Stimulated activated CD8-positive, alpha-beta memory T cell treated with anti-CD3 and anti-CD28 coated beads, Interleukin-4, amount 100 ng/mL, for 48 hours (primary cell): ENCODE measurements at places on chromosomes 1 and 21.

- DNase-seq, result no peak
Measured at GRCh38 chr1:33370301-33370700, 49.4 kb upstream of the A3GALT2 start.

DNA sequence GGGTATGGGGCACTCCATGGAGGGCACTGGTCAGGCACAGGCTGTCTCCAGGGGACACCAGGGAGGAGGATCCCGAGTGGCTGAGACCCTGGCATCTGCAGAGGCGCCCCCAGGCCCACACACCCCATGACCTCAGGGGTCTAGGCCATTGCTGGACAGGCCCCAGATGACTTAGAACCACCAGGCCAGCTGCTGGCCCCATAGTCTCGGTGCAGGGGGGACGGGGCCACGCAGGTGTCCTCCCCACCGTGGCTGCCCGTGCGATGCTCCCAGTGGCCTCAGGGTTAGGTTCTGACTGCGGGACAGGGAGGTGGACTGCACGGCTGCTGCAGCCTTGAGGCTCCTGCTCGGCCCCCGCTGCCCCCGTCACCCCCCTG lies 44.0 kb downstream of the MORN1 start:
- no peak for DNase-seq

DNA sequence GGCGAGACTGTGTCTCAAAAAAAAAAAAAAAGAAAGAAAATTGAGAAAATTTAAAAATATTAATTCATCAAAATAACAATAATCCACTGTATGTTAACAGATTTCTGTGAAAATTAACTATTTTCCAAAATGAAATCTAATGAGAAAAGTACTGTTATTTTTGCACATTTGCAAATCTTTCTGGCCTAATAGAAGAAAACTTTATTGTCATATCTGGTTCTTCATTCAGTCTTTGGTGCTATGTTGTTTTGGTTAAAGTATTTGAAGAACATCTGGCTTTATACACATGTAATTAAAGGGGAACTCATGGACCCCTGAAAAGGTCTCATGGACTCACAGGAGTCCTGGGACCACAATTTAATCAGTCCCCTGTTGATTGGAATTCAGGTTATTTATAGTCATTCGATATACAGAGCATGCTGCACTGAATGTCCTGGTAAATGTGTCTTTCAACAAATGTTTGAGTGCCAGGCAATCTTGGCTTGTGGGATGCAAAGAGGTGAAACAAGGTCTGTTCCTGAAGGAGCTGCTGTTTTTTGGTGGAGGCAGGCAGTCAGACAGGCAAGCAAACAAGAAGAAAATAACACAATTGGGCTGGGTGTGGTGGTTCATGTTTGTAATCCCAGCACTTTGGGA lies 9.0 kb downstream of the AK4 start:
- DNase-seq, result no peak

- no peak for DNase-seq
Measured at GRCh38 chr1:158931055-158931737, at the start of gene PYHIN1. PYHIN1 (plus strand) TSS chr1:158931552; CDS start chr1:158936911, 5,359 bp downstream.

DNA sequence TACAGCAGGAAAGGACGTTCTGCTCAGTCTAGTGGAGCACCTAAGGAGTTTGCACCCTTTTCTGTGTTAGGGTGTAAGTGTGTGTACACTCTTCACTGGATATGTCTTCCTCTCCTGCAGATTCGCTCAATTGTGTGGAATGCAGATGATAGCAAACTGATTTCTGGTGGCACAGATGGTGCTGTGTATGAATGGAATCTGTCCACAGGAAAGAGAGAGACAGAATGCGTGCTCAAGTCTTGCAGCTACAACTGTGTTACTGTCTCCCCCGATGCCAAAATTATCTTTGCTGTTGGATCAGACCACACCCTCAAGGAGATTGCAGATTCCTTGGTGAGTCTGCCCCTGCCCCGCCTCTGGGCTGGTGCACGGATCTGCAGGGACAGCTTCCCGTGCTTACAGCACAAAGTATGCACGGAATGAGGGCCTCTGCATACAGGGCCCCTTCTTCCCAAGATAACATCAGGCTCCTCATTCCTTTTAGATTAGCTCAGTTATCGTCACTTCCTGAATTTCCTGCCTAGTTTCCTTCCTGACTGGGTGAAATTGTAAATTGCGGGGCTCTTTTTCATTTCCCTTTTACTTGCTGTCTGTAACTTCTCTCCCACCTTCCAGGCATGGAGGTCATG lies 34.6 kb downstream of the CFAP57 start:
- no peak for DNase-seq

GRCh38 chr1:17584539-17584938 lies 45.0 kb downstream of the ARHGEF10L start:
- DNase-seq, result no peak

DNA sequence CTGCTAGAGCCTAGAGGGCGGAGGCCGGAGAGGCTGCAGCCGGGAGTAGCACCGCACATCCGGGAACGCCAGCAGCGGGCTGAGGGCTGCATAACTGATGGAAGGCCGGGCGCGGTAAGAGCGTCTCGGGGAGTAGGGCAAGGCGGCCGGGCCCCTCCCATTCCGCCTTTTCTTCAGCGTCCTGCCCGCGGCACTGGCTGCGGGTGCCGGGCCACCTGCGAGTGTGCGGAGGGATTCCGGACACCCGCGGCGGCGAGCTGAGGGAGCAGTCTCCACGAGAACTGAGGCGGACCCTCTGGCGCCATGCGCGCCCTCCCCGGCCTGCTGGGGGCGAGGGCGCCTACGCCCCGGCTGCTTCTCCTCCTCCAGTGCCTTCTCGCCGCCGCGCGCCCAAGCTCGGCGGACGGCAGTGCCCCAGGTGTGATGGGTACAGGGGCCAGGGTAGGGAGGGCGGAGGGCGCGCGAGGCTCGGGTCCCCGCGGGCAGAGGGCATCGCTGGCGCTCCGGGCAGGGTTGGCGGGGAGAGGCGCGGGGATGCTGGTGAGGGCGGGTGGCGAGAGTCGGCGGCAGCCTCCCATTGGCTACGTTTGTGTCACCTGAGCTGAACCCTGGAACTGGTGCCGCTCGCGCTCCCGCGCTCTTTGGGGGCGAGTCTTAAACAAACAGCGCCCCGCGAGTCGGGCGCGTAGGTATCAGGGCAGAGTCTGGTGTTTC lies 334.4 kb downstream of the SRGAP2C start:
- peak; percentile 89 for DNase-seq

DNA sequence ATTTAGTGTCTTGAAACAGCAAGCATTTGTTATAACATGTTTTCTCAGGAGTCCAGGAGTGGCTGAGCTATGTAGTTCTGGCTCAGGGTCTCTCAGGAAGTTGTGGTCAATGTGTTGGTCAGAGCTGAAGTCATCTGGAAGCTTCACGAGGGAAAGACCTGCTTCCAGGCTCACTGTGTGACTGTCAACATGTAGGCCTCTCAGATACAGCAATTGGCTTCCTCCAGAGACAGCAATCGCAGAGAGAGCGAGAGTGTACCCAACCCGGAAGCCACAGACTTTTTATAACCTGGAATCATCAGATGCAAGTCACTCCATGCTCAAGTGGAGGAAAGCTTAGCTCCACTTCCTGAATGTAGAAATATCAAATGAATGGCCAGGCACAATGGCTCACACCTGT lies 40.9 kb downstream of the TNFRSF9 start:
- DNase-seq, result no peak

- no peak for DNase-seq
Measured at GRCh38 chr1:93779540-93780165, 98.0 kb upstream of the BCAR3 start.

DNA sequence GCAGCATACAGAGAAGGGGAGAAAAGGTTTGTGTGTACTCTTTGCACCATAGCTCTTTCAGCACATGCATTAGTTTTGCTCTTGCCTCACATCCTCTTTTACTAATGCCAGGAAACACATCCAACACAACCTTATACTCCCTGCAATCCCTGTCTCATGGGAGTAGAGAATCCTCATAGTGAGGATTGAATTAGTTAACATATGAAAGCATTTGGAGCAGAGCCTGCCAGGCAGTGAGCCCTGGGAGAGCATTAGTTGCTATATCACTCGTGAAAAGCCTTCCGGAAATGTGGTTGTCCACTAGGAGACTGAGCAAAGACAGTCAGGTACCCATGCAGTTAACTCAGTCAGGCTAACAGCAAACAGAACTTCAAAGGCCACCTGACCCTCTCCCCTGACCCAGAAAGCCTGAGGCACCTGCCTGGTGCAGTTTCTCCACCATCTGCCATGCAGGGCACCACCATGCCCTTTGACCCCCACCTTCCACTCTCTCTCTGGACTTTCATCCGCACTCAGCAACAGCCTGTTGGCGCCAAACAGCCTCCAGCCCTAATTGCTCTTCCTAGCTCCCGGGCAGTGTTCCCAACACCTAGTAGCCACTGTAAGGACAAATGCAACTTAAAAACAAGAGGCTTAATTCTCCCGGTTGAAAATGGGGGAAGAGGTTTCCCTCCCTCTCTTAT lies 14.9 kb upstream of the AGT start:
- DNase-seq, result no peak

DNA sequence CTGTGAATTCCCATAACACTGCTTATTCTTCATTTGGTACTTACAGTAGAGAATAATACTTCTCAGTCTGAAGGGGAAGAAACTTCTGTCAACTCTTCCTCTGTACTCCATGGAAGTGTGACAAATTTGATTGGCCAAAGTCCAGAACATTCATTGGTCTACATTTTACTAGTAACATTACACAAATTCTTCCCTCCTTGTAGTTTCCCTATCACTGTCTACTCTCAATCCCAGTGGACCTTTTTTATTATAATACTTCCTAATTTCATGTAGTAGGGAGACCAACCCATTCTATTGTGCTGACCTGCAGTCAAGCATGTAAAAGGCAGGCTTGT lies 74.7 kb downstream of the ALG6 start:
- no peak for DNase-seq

- no peak for DNase-seq
Measured at GRCh38 chr1:43937179-43937865, 3.7 kb downstream of the ARTN start.

- DNase-seq, result peak; percentile 52
Measured at GRCh38 chr1:192516776-192517297, 58.7 kb upstream of the RGS1 start.

DNA sequence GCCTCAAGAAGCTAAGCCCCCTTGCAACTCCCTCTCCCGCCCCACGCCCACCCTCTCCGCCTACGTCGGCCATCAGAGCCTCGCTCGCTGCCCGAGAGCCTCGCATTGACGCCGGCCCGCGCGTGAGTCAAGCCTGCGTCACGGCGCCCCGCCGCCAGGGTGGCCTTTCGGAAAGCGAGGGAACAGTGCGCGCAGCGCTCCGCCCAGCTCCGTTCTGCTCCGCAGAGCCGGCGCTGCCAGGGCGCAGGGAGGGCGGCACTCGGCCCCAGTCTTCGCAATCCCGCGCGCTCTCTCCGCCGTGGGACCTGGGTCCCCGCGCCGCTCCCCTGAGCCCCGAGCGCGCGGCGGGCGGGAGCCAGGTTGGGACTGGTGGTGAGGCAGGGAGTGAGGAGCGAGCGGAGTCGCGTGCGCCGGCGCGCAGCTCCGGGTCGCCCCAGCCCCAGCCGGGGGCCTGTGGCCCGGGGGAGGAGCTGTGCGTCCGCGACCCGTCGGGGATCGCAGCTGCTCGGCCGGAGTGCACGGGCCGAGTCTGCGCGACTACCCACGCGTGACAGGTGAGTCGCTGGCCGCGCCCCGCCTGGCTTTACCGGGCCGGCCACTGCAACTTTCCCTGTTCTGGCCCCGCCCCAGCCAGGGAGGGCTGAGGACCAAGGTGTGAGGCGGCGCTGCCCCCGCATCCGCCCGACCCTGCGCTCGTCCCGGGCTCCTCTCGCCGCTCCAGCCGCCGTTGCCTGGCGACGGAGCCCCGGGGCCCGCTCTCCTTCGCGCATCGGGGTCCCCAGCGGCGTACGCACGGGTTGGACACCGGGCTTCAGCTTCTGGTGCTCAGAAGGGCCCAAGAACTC lies at the start of gene SLC6A17:
Gene SLC6A17 (plus strand): TSS at position 165 of the 845 bp plus-strand sequence. CDS start 16,436 bp downstream, outside the sequence.
- peak; percentile 77 for DNase-seq

- peak; percentile 51 for DNase-seq
Measured at GRCh38 chr1:161139766-161140165, 7.3 kb upstream of the DEDD start.

DNA sequence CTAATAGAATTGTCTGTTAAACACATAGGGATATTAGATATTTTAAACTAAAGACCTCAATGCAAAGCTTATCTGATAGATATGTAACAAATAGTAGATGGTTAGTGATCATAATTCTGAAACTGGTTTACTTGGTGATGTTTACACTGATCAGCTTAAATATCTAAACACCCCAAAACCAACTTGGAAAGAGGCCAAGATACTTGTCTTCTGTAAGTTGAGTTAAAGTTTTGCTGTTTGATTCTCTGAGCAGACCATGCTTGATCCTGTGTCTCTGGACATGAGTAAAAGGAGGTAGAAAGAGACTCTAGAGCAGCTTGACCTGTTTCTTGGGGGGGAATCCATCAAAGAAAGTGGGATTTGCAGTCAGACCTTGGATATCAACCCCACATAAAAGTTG lies 107.5 kb downstream of the NEK7 start:
- DNase-seq, result no peak

- no peak for DNase-seq
Measured at GRCh38 chr1:94731891-94732290, 88.3 kb upstream of the SLC44A3 start.

DNA sequence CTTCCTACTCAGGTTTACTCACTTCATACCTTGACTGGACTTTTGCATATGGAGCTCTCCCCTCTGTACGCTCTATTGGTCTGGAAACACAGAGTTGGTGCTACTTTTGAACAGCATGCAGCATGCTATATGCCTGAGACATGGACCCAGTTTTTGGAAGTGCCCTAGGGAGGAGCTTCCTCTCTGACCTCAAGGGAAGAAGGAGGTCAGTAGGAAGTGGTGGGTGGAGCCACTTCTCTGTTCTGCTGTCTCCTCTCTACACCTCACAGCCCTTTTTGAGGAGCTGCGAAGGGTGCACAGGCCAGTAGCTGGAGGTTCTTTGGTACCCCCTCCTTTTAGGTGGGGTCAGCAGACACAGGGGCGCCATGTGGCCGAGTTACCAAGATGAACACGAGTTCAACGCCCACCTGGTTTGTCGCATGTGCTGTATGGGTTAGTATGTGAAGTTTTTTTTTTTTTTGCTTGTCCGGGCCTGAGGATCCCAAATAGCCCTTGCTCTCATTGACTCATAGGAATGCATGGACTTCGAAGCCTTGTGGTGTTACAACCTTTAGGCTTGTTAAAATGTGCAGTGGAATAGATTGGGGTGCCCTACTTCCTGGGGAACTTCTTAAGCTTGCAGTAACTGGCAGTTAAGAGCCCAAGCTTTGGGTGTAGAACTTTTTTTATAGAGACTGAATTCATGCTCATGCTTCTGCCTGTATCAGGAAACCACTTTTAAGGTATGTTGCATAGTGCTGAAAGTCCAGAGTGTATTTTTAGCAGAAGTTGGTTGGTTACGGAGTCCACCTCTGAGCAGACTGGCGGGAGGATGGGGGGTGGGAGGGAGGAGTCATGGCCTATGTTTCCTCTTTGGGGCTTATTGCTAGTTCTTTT lies 10.7 kb downstream of the MACF1 start:
- DNase-seq, result peak; percentile 53

DNA sequence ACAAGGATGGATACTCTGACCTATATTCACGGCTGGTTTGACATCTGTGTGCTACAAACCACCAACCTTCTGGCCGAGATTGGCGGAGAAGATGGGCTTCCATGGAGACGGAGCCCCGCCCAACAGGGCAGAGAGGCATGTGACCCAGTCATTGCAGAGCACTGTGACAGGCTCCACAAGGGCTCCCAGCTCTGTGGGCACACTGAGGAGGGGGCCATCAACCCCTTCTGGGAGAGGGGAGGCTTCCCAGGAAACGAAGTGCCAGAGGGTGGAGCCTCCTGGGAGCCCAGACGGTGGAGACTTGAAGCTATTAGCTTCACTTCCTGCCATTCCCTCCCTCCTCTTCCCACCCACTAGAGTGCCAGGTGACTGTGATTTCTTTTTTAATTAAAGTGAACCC lies 71.6 kb upstream of the IFFO2 start:
- no peak for DNase-seq
